ENCODE measurements at places on chromosomes 2 and 18. TPM values are rescaled to one million over a fixed set of nuclear protein-coding genes. Genes with fewer than 3 reads are reported as not detected.

DNA sequence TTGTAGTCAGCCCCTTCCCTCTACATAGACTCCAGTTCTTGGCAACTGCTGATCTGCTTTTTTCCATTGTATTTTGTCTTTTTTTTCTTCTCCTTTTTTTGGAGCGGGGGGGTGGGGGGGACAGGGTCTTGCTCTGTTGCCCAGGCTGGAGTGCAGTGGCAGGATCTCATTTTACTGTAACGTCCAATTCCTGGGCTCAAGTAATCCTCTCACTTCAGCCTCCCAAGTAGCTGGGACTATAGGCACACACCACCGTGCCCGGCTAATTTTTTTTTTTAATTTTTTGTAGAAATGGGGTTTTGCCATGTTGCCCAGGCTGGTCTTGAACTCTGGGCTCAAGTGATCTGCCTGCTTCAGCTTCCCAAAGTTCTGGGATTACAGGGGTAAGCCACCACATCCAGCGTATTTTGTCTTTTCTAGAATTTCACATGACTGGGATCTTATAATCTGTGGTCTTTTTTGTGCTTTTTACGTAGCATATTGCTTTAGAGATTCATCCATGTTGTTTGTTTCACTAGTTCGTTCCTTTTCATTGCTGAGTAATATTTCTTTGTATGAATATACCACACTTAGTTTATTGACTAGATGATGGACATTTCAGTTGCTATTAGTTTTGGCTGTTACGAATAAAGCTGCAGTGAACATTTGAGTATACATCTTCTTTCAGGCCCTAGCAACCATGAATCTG, 17.9 kb downstream of the EML4 start:
- no peak for DNase-seq

Gene GBX2
- total RNA-seq = not detected

Gene LYG2
- total RNA-seq = not detected

Gene GPR45
- not detected for total RNA-seq

DNA sequence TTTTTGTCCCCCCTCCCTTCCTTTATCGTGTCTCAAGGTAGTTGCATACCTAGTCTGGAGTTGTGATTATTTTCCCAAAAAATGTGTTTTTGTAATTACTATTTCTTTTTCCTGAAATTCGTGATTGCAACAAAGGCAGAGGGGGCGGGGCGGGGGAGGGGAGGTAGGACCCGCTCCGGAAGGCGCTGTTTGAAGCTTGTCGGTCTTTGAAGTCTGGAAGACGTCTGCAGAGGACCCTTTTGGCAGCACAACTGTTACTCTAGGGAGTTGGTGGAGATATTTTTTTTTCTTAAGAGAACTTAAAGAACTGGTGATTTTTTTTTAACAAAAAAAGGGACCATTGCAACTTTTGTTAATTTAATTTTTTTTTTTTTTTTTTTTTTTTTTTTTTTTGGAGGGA, 2.1 kb downstream of the SOX11 start:
- no peak for DNase-seq

DNA sequence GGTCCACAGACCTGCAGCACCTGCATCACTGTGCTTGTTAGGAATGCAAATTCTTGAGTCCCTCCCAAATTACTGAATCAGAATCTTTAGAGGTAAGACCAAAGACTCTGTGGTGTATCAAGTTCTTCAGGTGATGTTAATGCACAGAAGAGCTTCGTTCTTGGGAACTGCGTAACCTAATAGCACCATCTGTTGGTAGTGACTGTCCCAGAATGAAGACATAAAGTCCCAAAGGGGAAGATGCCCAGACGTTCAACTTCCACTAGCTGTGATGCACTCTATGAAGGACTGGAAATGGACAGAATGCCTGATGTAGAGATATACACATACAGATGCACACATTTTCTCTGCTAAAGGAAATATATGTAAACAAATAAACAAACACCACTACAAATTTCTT, 576.0 kb downstream of the LRP1B start:
- DNase-seq = no peak

GRCh38 chr2:81940266-81940955, 1635.9 kb upstream of the LRRTM1 start:
- no peak for DNase-seq

GRCh38 chr2:48727560-48727959, 28.0 kb downstream of the LHCGR start:
- DNase-seq = no peak

Gene HTR2B
- 0.49 TPM for total RNA-seq

DNA sequence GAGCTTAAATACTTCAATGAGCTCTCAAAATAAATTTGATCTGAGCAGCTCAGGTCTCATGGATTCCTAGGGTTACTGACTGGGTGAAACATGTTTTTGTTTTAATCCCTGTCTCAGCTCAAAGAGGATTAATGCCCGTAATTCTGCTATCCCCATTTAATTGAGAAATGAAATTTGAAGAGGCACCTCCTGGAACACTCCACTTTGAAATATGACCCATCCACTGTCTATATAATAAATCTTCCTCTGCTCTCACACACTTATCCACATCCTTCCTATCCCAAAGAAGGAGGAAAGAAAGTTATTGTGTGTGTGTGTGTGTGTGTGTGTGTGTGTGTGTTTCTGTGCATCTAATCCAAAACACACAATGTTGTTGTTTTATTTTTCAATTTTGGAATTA, 2082.4 kb upstream of the PIK3C3 start:
- no peak for DNase-seq

DNA sequence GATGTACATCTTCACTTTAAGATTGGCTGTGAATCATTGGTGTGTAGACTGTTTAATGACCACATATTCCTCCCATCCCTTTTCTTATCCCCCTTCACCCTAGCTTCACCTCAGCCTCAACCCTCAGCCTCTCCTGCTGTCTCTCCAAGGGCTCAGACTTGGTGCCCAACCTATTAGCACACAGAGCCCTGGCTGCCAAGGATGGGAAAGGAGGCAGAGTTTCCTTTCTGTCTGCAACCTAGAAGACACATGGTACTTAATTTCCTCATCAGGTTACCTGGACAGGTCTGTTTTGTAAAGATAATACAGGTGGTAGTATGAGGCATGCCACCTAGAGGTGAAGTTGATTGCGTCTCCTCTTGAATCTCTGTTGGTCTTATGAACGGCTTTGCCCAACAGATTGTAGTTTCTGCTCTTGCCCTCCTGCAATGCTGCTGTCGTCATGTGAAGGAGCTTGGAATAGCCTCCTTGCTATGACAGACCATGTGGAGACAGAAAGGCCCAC, 44.5 kb upstream of the RMND5A start:
- DNase-seq = peak; percentile 62

Gene LYPD6B
- total RNA-seq = 10.1 TPM

DNA sequence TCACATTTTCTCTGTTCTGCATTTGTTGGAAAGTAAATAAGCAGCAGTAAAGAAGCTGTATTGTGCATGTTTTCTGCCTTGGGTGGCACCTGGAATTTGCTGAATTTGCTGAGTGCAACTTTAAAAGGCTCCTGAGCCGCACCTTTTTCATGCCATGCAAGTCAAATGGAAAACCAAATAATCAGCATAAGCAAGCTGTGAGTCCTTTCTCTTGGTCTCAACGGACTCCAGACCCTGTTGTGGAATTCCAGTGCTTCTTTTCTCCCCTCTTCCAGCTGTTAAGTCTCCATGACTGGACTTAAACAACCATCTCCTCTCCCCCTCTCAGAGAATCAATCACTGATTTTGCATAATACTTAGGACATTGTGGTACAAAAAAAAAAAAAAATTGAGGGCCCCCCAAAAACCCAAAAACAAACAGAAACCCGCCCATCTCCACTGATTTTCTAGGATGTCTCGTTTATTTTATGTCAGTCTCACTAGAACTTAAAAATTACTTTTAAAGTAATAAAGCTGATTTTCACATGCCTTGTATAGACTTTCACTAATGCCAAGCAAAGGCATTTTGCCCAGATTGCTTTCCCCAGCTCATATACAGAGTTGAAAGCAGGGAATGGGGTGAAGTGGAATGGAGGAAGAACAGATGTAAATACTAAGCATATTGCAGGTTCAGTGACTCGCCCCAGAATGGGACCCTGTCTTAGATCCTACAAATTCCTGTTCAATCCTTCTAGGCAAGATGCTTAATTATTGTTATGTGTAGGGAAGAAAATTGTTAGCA, 5.1 kb upstream of the CETN1 start:
- no peak for DNase-seq

Gene CRACDL
- 6.4 TPM for total RNA-seq

- DNase-seq = no peak
These were observed 125.0 kb downstream of the NFATC1 start for GRCh38 chr18:79520478-79521390.

DNA sequence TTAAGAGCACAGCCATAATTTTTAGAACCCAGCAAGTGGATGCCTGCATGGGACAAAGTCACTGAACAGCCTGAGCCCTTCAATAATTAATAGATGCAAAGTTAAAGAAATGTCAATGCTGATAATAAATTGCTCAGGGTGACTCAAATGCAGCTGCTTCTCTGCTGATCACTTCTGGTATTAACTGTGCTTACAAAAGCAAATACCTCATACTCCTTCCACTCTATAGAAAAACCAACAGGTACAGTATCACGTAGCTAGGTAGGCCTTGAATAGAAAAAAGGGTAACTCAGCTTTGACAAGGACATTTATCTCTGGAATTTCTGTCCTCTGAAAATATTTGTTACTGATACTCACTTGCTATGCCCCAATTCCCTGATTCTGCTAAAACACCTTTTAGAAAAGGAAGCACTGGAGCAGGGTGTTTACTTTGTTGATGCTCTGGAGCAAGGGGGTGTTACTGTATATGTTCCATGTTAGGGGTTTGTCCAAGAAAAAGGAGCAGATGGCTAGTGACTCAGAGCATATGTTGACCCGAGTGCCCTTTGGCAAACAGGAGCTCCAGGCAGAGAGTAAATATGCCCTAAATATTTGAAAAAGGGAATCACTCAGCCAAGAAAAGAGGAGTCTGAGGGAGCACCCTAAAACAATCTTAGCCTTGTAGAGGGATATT, 59.1 kb upstream of the RTN4 start:
- DNase-seq = no peak

Gene UGT1A6
- total RNA-seq = 14.0 TPM

Gene RUFY4
- not detected for total RNA-seq

Gene FABP1
- total RNA-seq = not detected

- no peak for DNase-seq
These were observed 813.9 kb upstream of the GYPC start for GRCh38 chr2:125842041-125842440.

Gene FZD7
- 37.1 TPM for total RNA-seq

DNA sequence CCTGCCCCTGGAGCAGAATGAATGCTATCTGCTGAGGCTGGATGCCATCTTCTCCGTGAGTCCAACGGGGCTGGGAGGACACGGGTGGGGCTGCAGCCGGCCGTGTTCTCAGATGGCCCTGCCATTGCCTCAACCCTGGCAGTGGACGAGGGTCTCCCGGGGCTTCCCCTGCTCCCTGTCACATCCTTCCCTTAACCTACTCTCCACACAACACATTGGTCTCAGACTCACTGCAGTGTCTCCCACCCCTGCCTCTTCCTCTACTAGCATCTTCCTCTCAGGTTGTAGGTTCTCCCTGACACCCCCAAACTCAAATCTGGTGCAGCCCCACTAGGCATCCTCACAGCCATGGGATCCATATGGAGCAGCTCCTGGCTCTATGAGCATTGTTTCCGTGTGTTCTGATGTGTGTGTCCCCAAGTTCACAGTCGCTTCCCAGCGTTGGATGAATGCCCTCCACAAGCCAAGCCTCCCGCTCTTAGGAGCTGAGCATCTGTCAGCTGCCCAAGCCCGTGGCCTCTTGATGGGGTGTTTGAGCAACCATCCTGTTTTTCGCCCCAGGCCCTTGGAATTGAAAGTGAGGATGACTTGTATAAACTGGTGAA, 27.8 kb downstream of the OTOF start:
- DNase-seq = no peak

DNA sequence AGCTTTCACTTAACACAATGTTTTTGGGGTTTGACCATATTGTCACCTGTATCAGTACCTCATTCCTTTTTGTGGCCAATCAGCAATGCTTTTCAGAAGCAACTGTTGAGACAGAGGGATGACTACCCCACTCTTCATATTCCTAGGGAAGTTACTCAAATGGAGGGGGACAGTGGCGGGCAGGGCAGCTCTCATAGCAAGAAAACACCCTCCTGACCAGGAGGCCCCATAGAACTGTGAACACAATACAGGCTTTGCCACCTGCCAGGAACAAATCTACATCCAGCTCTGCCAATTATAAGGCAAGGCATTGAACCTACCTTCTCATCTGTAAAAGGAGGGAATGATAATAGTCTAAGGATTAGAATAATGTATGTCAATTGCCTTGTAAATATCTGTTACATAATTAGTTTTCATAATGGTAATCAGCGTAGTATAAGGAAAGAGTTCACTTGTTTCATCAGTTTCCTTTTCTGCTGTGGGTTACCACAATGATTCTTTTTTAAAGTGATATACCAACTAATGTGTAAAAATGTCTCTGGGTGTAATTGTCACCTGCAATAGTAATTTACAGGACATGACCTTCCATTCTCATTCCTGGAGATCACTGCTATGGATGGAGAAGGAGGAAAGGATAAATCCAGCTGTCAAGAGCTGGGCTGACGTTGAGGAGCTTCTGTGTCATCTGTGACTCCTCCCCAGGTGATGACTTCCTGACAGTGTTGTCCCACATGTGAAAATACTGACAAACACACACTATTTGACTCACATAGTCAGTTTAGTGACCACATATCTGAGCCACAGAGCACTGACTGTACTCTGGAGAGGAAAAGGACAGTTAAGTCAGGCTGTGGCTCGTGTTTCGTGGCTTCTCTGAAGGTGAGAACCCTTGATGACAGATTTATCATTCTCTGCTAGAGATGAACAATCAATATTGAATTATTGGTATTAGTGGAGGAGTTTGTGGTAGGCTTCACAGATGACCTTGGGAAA, 13.5 kb downstream of the ALPK2 start:
- no peak for DNase-seq

- DNase-seq = no peak
These were observed 202.7 kb downstream of the MTX2 start for GRCh38 chr2:176471949-176472348.

GRCh38 chr2:159998961-159999360, 63.5 kb downstream of the PLA2R1 start:
- DNase-seq = no peak

Gene TGFA
- total RNA-seq = 27.7 TPM

GRCh38 chr2:96103761-96104486, 12.4 kb downstream of the ADRA2B start:
- no peak for DNase-seq

DNA sequence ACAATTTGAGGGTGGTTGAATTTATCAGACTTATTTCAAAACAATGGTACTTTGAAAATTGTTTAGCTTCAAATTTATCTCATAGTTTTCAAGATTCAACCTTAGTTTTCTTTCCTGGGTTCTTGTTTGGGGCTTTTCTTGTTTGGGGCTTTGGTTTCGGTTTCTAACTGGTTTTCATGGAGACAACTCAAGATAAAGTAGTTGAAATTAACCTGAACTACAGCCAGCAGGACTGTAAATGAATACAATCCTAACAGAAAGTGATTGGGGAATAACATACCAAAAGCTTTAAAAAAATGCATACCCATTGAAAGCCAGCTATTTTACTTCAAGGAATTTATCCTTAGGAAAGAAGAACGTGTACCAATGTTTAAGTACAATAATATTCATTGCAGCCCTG, 133.5 kb upstream of the SLC14A2 start:
- DNase-seq = no peak

- DNase-seq = no peak
These were observed 59.1 kb downstream of the MAP3K20 start for GRCh38 chr2:173134703-173135102.

Gene GYPC
- 84.2 TPM for total RNA-seq

- DNase-seq = no peak
These were observed 54.8 kb downstream of the LAMA1 start for GRCh38 chr18:7062811-7063210.

GRCh38 chr2:192250961-192251360, 56.2 kb upstream of the TMEFF2 start:
- no peak for DNase-seq

Measured in vagina (tissue), 2 donors.